Chondrocyte (in vitro differentiated cells): ENCODE measurements at places on chromosomes 6 and 20. TPM values are rescaled to one million over a fixed set of nuclear protein-coding genes. Genes with fewer than 3 reads are reported as not detected.

GRCh38 chr6:170022827-170023619 lies 267.9 kb downstream of the DLL1 start:
- H3K27me3 ChIP-seq = no peaks in the 10 kb centered on the region
- H3K4me1 ChIP-seq = no peaks in the 10 kb centered on the region

DNA sequence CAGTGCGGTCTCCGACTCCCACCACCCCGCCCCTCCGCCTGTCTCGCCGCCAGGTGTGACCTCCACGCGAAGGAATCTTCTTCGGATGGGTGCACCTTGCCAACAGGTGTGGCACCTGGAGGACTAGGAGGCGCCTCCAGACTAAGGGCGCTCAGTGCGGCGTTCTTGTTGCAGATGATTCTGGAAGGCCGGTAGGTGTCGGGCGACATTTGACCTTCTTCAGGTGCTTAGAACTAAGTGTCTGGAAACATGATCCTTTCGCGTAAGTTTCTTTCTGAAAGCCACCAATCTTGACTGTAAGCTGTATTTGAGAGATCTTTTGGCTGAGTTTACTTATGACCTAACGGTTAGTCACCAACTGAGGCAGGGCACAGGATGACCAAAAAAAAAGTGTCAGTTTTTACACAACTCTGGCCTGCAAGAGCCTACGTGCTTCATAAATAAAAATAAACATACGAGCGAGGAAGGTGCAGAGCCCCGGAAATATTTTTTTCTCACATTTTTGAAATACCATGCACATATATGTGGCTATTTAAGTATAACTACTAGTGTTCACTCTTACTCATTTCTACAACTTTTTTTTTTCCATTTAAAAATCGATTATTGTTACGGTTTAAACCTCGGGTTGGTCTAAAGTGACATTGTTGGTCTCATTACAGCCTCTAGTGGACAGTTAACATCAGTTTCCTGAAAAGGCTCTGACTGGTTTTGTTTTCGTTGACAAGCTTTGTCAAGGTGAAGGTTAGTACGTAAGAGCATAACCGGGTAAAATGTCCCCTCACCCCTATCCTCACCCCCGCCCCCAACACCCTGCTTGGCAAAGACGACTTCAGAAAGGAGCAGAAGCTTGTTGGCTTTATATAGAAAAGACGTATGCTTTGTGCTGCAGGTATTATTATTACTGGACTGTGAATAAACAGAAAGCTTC lies 1.6 kb upstream of the ATXN1 start:
- DNase-seq = no peak
- H3K27me3 ChIP-seq = no peaks in the 10 kb centered on the region
- H3K4me1 ChIP-seq = peaks cover 65% of the 10 kb centered on the region
- H3K27ac ChIP-seq = peak overlapping the region; percentile 98
- peak overlapping the region; percentile 89 for H3K4me3 ChIP-seq
- H3K36me3 ChIP-seq = no peaks in the 10 kb centered on the region

DNA sequence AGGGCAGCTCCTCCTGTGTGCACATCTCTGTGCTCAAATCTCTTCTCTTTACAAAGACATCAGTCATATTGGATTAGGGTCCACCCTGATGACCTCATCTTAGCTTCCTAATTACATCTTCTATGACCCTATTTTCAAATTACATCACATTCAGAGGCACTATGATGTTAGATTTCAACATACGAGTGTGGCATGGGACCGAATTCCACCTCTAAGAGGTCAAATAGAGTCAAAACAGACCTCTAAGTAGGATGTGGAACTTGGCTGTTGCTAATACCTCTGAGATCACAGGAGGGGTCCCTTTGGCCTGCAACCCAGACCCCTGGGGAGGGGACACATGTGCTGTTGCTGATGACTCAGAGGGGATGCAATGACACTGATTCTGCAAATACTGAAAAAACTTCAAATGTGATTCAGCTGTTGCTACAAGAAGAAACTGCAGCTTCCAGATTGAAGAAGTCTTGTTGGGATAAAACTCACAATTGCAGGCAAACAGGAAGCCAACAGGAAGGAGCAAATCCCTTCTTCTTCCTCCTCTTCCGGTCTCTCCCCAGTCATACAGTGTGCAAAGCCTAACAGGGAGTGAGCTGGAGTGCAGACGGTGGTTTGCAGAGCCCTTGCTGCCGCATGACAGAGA lies 216.2 kb downstream of the MYLK4 start:
- H3K27me3 ChIP-seq = no peaks in the 10 kb centered on the region
- no peak overlapping the region for H3K4me3 ChIP-seq
- H3K27ac ChIP-seq = no peak overlapping the region
- peaks cover 11% of the 10 kb centered on the region for H3K4me1 ChIP-seq

DNA sequence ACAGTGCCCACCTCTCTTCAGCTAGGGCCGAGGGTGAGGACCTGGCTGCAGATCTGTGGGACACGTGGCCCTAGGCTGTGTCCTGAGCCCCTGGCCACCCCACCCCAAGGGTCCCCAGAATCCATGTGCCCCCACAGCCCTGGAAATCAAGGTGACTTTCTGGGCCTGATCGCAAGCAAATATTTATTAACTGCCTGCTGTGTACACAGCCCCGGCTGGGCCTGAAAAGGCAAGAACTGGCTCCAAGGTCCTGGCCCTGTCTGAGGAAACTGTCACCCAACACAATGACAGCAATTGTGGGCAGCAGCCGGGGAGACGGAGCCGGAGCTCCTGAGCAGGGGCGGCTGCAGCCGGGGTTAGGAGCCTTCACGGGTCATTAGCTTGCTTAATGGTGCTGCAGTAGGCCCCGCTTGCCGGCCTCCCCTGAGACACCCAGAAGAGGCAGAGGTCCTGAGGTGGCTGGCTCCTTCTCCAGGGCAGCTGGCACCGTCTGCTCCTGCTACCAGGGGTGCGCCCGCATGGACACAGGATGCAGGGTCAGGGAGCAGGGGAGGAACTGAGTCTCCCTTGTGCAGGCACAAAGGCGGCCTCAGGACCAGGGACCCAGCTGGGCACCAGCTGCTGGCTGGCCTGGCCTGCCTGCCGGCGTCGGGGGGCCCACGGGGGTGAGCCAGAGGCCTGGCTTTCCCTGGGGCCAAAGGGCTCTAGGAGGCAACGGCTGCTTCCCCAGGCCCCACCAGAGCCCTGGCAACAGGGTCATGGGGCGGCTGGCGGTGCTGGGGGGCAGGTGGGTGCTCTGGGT lies 24.1 kb downstream of the NPEPL1 start:
- DNase-seq = peak; percentile 86
- no peaks in the 10 kb centered on the region for H3K4me1 ChIP-seq
- no peaks in the 10 kb centered on the region for H3K36me3 ChIP-seq
- no peak overlapping the region for H3K27ac ChIP-seq
- H3K4me3 ChIP-seq = no peak overlapping the region

GRCh38 chr6:4728436-4728769 lies 47.8 kb upstream of the CDYL start:
- H3K4me1 ChIP-seq = peaks cover 25% of the 10 kb centered on the region
- H3K36me3 ChIP-seq = no peaks in the 10 kb centered on the region
- no peak overlapping the region for H3K4me3 ChIP-seq
- no peak overlapping the region for H3K27ac ChIP-seq
- H3K27me3 ChIP-seq = no peaks in the 10 kb centered on the region
- no peak for DNase-seq

- peaks cover 11% of the 10 kb centered on the region for H3K4me1 ChIP-seq
- H3K4me3 ChIP-seq = no peak overlapping the region
- H3K27ac ChIP-seq = no peak overlapping the region
- H3K36me3 ChIP-seq = no peaks in the 10 kb centered on the region
- no peak for DNase-seq
- H3K27me3 ChIP-seq = no peaks in the 10 kb centered on the region
These were observed 13.3 kb downstream of the ELOVL5 start for GRCh38 chr6:53335224-53335994.

DNA sequence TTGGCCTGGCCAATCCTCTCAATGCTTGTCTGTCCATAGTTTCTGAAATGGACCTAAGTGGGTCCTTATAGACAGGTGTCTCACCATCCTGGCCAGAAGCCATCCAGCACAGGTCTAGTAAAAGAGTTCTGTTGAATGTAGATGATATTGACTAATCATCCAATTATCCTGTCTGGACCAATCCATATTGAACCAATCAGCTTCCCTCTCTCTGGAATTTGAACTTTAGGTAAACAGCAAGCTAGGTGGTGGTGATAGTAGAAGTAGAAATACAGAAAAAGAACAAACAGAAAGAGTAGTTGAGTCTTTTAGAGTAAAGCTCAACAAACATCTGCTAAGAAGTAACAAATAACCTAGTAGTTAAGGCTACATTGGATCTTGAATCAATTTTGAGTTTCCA lies 9.5 kb upstream of the PNRC1 start:
- no peak for DNase-seq
- H3K27me3 ChIP-seq = no peaks in the 10 kb centered on the region
- no peak overlapping the region for H3K4me3 ChIP-seq

- H3K36me3 ChIP-seq = peaks cover 4% of the 10 kb centered on the region
- no peak for DNase-seq
- peak overlapping the region; percentile 9 for H3K27ac ChIP-seq
- H3K4me1 ChIP-seq = peaks cover 32% of the 10 kb centered on the region
- H3K4me3 ChIP-seq = no peak overlapping the region
- no peaks in the 10 kb centered on the region for H3K27me3 ChIP-seq
These were observed 124.7 kb upstream of the SUPT3H start for GRCh38 chr6:45502456-45502855.

GRCh38 chr20:21141825-21142224 lies 15.9 kb downstream of the KIZ start:
- no peaks in the 10 kb centered on the region for H3K4me1 ChIP-seq
- H3K27me3 ChIP-seq = no peaks in the 10 kb centered on the region
- H3K36me3 ChIP-seq = peaks cover 4% of the 10 kb centered on the region
- H3K27ac ChIP-seq = no peak overlapping the region
- DNase-seq = no peak

GRCh38 chr20:20303742-20304141 lies 64.2 kb upstream of the INSM1 start:
- no peaks in the 10 kb centered on the region for H3K4me1 ChIP-seq
- no peak for DNase-seq
- H3K36me3 ChIP-seq = no peaks in the 10 kb centered on the region
- no peak overlapping the region for H3K4me3 ChIP-seq
- H3K27me3 ChIP-seq = peaks cover 10% of the 10 kb centered on the region

DNA sequence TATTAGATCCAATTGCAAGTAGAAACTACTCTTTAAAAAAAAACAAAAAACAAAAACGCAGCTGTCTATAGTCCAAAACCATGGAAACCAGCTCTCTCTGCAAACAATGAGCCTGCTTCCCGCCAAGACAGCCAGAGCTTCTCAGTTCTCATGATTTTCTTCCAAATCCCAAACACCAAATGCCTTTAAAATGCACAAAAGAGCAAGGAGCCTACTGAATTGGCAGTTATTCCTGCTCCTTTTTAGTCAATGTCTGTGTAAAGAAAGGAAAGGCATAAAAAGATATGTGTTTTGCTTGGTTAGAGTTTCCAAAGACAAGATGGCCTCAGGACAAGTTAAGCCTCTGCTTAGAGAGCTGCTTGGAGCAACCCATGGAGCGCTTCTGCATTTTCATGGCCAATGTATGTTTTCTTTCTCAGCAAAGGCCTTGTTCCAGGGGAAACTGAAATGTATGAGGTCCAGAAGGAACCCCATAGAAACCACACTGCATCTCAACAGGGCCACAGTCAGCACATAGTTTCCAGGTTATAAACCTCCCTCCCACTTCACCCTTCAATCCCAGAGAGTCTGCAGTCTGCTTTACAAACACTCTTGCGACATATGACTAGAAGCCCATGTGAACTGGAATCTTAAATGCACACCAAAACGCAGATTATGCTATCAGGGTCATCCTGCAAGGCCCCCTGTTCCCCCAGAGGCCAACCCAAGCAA lies 209.3 kb upstream of the TAB2 start:
- no peaks in the 10 kb centered on the region for H3K36me3 ChIP-seq
- no peak overlapping the region for H3K4me3 ChIP-seq
- no peaks in the 10 kb centered on the region for H3K4me1 ChIP-seq
- DNase-seq = no peak

ZNF831 gene
- total RNA-seq = not detected in 3 replicates

STK38 gene
- total RNA-seq = 60.4 to 65.1 TPM (median 63.2 TPM) in 3 replicates

OR2H1 gene
- total RNA-seq = not detected in 3 replicates
